ENCODE measurements at places on chromosomes 2 and 18.

DNA sequence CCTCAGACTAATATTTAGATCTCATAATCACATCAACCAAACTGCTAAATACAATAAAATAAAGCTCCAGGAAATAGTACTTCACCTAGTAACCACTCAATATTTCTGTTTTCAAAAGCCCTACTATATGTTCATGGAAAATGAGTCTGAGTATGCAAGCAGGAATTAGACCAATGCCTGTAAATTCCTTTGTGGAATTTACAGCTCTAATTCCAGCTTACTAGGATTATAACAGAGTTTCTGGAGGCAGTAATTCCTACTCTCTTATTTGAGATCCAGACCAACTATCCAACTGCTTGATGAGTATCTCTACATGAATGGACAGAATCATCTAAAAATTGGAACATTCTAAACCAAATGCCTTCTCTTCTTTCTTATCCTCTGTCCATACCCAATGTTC lies 11.6 kb downstream of the CDKL4 start:
- DNase-seq: peak; percentile 22

GRCh38 chr18:58756596-58757240 lies 85.5 kb downstream of the MALT1 start:
- no peak for DNase-seq

- DNase-seq: no peak
These were observed 16.2 kb downstream of the INPP4A start for GRCh38 chr2:98460573-98461497.

DNA sequence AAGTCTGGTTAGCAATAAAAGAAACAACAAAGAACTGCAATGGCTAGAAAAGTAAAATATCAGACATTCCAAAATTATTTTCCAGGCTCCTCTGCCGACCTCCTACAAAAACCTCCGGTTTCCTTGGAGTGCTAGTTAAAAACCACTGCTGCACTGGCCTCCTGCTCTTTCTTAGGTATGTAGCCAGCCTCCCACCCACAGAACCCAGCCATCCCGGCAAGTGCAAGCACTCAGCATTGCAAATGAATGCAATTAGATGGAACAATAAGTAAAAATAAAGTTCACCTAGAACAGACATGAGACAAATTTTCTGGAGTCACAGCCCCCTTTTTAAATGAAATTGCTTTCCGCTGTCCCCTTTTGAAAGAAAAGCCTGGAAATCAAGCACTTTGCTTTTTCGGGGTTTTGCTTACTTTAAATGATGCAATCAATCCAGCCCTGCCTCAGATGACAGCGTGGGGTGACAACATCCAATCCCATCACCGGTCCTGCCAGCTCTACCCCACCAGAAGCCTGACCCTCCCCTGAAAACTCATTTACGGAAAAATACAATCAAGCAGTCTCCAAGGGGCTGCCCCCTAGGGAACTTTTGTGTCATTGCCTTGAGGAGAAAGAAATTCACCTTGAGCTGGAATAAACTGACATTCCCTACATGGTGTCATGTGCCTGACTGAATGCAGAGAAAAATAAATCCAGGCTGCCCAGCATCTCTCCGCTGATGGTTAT lies 199.8 kb downstream of the EPHA4 start:
- no peak for DNase-seq

- no peak for DNase-seq
These were observed 84.8 kb upstream of the DNAJC10 start for GRCh38 chr2:182631299-182631698.

Data from fibroblast of skin of scalp (primary cell).